Stimulated activated CD8-positive, alpha-beta memory T cell treated with anti-CD3 and anti-CD28 coated beads, Interleukin-7, amount 100 ng/mL, for 1 hour (primary cell): ENCODE measurements at places on chromosomes 16 and 17.

GRCh38 chr16:8645141-8645521 lies 23.6 kb downstream of the METTL22 start:
- no peak for DNase-seq

DNA sequence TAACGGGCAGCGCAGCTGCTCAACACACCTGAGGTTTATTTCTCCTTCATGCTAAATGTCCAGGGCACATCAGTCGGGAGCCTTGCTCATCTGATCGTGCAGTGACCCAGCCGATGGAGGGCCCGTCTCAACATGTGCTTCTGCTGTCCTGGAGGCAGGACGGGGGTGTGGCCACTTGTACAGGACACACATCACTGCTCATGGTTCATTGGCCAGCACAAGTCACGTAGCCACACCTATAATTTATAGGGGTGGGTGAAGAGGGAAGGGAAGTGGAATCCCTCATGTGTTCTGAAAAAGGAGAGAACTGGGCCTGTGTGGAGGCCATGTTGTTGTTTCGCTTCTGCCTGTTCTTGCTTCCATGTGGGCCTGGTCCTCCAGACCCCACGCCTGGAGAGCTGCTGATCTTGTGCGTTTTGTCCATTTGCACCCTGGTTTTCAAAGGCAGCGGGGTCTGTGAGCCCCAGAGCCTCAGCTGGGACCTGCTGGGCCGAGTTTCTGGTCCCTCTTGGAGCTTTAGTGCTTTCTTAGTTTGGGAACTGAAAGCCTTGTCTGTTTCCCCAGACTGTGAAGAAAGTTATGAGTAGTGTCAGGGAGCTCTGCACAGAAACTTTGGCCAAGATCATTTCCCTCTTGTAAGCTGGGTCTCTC lies 60.5 kb downstream of the CMIP start:
- no peak for DNase-seq

DNA sequence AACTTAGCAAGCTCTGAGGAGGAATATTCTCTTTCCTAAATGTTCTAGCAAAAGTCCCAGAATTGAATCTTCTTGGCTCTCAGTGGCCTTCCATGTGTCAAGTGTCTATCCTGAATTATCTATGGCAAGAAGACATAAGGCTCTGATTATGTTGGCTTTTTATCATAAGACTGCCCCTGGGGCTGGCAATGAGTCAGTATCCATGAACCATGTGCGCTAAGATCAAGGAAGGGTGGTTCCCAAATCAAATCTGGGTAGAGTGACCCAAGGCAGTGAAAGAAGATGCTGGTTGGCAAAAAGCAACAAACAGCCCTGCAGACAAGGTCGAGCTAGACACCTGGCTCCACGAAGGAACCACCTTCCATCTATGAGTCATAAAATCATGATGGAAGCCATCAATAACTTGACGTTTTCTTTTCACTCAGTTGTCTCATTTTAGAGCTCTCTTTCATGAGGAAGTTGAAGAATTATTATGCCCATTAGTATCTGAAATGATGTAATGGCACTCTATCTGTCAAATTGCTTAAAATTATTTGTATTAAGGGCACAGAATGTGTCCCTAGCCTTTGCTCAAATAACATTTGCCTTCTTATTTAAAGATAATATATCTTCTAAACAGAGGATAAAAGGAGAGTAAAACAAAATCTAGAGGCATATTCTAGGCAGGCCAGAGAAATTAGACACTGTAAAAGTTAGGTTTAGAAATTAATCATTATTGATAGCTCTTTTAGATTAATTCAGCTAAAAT lies 657.7 kb upstream of the GOT2 start:
- DNase-seq, result no peak

GRCh38 chr17:47203984-47204721 lies 5.0 kb upstream of the MYL4 start:
- DNase-seq, result no peak

DNA sequence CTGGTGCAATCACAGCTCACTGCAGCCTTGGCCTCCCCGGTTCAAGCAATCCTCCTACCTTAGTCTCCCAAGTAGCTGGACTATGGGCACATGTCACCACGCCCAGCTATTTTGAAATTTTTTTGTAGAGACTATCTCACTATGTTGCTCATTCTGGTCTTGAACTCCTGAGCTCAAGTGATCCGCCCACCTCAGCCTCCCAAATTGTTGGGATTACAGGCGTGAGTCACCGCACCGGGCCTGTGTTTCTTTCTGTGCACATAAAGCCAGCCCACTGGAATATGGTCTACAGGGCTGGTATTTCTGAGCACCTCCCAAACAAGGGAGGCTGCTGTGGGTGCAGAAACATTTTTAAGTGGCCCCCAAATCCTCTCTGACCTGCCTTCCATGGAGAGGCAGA lies 8.4 kb downstream of the TMEM95 start:
- no peak for DNase-seq

- DNase-seq, result no peak
Observed at GRCh38 chr17:19440421-19440820, 29.4 kb downstream of the RNF112 start.

GRCh38 chr16:14378131-14378551 lies 251.9 kb downstream of the PARN start:
- DNase-seq, result no peak

DNA sequence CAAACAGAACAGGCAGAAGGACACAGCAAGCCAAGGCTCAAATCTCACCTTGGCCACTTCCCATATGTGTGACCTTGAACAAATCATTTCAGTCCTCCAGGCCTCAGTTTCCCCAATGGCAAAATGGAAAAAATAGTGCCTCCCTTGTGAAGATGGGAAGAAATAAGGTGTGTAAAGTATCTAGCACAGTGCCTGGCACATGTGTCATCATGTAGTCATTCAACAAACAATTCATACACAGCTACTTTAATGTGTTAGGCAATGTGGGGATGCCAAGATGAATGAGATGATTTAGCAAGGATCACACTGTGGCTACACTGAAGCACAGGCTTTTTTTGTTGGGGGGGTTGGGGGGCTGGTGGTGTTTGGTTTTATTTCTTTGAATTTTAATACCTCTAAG lies 13.3 kb downstream of the SRCIN1 start:
- no peak for DNase-seq
